ENCODE measurements at places on chromosomes 5 and 9.
A peak's percentile ranks its signal among the peaks of the same experiment; 100 is the strongest.

DNA sequence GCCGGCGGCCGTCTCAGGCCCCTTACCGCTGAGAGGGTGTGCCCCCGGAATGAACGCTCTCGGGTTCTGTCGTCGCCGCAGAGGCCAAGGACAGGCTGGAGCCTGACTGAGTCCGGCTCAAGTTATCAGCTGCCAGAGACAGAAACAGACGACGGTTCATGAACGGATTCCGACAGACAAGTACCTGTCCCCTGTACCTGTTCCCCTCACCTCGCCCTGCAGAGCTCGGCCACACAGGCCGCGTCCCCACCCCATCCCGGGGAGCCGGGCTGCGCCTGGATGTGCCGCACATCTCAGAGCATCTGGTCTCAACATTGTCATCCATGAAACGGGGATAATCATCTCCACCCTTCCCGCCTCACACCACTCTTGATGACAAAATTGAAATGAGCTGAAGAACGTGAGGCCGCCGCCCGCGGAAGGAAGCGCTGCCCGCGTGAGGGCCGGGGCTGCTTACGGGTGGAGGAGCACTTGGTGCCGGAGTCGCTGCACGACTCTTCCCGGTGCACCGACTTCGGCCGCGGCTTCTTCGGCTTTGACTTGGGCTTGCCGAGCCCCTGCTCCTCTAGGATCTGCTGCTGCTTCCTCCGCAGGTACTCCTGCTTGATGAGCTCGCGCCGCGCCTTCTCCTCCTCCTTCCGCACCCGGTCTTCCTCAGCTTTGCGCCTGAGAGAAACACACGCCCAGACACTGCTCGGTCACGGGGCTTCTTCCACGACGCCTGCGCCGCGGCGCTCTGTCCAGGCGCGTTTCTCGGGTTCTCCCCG lies 89.2 kb downstream of the CAMSAP1 start:
- no peaks in the 10 kb centered on the region for H3K36me3 ChIP-seq
- no peaks in the 10 kb centered on the region for H3K4me1 ChIP-seq
- H3K27ac ChIP-seq = no peak overlapping the region
- no peaks in the 10 kb centered on the region for H3K27me3 ChIP-seq
- DNase-seq = no peak

DNA sequence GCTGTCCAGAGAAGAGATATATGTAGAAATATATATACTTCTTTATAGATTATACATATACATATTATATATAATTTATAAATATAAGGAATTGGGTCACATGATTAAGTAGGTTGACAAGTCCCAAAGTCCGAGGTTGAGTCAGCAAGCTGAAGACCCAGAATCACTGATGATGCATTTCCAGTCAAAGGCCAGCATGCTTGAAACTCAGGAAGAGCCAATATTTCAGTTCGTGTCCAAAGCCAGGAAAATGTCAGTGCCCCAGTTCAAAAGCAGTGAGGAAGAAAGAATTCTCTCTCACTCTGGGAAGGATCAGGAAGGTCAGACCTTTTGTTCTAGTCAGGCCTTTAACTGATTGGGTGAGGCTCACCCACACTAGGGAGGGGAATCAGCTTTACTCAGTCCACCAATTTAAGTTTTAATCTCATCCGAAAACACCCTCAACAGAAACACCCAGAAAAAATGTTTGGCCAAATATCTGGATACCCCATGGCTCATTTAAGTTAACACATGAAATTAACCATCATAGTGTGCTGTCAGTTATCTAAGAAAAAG lies 42.0 kb upstream of the LVRN start:
- H3K36me3 ChIP-seq = 0 out of 2 replicates have a peak, but pooled peaks cover 3% of the 10 kb centered on the region
- H3K27ac ChIP-seq = no peak overlapping the region
- no peaks in the 10 kb centered on the region for H3K27me3 ChIP-seq
- H3K4me1 ChIP-seq = no peaks in the 10 kb centered on the region
- DNase-seq = no peak

DNA sequence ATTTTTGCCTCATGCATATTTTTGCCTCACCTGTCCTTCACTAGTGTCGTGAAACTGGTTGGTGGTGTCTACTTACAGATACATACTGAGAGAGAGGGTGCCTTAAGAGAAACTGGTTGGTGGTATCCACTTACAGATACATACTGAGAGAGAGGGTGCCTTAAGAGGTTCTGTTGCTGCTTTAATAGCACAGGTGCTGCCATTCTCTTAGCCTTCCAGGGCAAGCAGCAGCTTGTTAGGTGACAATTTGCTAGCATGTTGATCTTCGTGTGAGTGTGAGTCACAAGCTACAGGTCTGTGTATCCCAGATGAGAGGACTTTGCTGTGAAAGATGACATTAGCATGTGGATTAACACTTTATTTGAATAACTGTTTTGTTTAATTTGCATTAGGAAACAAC lies 1.4 kb downstream of the PTTG1 start:
- H3K27me3 ChIP-seq = no peaks in the 10 kb centered on the region
- peak; percentile 25 for DNase-seq
- H3K4me3 ChIP-seq = peak overlapping the region; percentile 81
- H3K4me1 ChIP-seq = peaks cover 30% of the 10 kb centered on the region

- H3K27ac ChIP-seq = no peak overlapping the region
- H3K4me3 ChIP-seq = no peak overlapping the region
- no peaks in the 10 kb centered on the region for H3K36me3 ChIP-seq
- no peaks in the 10 kb centered on the region for H3K4me1 ChIP-seq
- H3K27me3 ChIP-seq = no peaks in the 10 kb centered on the region
Observed at GRCh38 chr5:125151150-125151900, 404.9 kb upstream of the ZNF608 start.

DNA sequence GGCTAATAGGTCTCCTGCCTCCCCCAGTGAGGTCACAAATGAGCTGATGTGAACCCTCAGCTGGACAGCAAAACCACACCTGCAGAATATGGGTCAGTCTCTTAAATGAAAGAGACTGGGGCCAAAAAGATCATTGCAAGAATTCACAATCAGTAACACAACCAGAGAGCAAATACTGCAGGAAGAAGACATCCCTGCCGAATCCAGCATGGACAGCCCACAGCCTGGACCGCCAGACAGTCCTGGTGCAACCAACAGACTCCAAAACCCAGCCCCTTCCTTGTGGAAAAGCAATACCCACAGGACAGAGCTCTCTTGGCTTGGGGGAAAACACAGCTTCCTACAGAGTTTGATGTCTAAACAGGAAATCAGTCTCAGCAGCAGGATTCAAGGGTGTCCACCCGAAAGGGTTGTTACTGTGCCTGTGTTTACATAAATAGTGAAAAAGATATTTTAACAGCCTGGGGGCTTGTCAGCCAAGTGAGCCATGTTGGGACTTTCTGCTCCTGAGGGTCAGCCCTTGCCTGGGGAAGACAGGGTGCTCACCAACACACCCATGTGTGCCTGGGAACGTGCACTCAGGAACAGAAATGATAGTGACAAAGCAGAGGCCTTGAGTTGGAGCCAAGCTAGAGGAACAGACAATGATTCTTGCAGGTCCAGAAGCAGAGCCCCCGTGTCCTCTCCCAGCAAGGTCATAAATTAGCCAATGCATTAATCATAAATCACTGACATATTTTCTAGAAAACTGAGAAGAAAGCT lies 106.2 kb downstream of the SEMA5A start:
- H3K27ac ChIP-seq = peak overlapping the region; percentile 60
- H3K36me3 ChIP-seq = peaks cover 5% of the 10 kb centered on the region
- H3K4me1 ChIP-seq = peaks cover 44% of the 10 kb centered on the region
- peak; percentile 32 for DNase-seq
